Activated T-cell treated with anti-CD3 and anti-CD28 coated beads for 1 hour (primary cell): ENCODE measurements at places on chromosomes 5 and 9.

DNA sequence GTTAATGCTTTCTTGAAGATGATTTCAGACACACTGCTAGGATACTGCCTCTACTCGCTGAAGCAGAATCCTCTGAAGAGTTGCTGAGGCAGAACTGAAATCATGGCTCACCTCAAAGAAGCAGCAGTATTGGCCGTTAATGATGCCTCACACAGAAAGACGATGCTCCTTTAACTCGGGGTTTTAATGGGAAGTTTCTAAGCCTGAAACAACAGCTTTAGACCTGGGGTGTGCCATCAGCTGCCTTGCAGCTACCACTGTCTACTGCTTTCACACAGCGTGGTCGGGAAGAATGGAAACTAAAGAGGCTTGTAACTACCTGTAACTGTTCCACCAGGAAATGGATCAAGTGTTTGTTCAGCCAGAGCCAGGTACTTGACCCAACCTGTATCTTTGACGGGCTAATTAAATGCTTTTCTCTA, at the start of gene CTXN3:
Gene CTXN3 (plus strand): TSS at position 65 of the 422 bp plus-strand sequence. CDS start 8,440 bp downstream, outside the sequence.
- no peak for DNase-seq

DNA sequence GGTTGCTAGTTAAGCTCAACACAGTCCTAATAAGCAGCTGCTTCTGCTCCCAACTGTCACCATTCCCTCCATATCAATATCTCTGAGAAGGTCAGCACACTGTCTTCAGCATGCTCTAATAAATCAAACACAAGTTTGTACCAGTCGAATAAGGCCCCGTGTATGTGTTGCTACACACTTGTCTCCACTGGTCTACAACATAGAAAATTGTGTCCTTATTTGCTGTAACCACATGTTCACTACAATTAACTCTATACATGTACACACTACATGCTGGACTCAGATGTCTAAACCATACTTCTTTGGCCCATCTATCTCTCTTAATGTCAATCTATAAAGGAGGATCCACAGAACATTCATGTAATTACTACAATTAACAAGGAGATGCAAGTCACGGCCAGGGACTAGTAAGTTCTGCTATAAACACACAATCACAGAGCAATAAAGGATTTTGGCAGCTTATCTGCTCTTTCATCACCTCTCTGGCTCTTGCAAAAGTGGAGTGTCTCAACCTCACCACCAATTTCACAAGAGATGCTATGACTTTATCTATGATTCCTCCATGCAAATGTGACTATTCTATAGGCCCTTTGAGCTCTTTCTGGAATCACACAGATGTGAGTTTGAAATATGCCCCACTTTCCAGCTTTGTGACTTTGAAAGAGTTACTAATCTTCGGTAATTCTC, 143.9 kb downstream of the SEMA5A start:
- DNase-seq: no peak

DNA sequence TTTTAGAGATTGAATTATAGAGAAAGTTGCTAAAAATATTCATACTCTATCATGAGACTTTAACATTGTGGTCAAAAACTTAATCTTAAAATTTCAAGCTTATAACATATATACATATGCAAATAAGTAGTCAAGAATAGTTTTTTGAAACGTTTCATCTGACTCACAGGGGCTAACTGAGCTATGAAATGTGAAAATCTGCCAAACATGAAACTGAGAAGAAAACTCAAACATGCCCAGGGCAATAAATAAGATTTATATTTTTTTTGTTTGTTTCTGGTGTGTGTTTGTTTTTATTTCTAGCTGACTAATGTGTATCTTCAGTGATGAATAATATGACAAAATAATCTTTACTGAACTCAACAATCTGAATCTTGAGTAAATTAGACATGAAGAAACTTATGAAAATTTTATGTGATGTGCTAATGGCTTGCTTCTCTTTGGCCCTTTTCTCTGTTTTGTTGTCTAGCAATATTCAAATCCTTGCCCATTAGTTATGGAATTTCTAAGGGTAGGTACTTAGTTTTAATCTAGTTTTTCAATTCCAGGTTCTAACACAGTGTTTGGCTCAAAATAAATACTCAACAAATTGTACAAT, 99.9 kb downstream of the FAM174A start:
- DNase-seq: no peak

DNA sequence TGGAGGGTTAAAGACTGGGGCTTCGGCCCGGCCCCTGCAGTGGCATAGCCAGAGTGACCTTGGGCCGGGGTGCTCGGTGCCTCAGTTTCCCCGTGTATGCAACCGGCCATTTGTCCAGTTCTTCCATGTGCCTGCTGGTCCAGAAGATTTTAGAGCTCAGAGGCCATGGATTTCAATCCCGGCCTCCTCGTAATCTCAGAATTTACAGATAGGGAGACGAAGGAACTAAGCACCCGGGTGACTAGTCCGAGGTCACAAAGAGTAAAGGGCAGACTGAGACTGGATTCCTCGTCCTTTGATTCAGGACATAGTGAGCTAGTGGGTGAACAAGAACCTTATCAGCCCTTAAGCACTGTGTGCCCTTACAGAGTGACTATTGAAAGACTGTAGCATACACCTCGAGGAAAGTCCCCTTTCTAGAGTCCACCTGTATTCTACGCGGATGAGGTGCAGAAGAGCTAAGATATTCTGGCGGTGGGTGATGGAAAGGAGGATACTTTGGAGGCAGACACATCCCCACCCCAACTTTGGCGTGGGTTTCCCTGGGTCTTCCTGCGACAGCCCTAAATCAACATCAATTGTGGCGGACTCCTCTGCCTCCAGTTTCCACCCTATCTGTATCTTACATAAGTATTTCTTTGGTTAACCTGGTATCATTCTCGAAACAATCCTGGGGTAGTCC, 597 bp downstream of the SLC31A1 start:
- no peak for DNase-seq

- DNase-seq: no peak
These were observed 42.3 kb upstream of the MUSK start for GRCh38 chr9:110626101-110626829.

- DNase-seq: no peak
These were observed 120.1 kb downstream of the SNX18 start for GRCh38 chr5:54637654-54638053.

DNA sequence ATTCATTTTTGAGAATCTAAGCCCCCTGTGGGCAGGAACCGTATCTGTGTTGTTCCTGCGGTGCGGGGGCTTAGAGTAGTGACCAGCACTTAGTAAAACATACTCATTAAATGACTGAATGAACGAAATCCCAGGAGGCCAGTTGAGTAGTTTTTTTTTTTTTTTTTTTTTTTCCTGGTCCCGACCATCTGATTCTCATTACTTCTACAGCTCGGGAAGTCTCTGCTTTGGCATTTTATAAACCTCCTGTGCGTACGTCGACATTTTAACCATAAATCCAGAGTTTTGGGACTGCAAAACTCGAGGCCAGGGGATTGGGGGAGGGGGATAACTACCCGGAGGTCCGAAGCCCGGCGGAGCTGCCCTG, 31.5 kb upstream of the SPRY4 start:
- DNase-seq: no peak

- DNase-seq: no peak
These were observed 26.9 kb downstream of the FGD3 start for GRCh38 chr9:92974161-92974661.

- no peak for DNase-seq
These were observed 123.4 kb upstream of the APC start for GRCh38 chr5:112614285-112614684.

- no peak for DNase-seq
These were observed 661.8 kb upstream of the RGMB start for GRCh38 chr5:98111686-98112085.

DNA sequence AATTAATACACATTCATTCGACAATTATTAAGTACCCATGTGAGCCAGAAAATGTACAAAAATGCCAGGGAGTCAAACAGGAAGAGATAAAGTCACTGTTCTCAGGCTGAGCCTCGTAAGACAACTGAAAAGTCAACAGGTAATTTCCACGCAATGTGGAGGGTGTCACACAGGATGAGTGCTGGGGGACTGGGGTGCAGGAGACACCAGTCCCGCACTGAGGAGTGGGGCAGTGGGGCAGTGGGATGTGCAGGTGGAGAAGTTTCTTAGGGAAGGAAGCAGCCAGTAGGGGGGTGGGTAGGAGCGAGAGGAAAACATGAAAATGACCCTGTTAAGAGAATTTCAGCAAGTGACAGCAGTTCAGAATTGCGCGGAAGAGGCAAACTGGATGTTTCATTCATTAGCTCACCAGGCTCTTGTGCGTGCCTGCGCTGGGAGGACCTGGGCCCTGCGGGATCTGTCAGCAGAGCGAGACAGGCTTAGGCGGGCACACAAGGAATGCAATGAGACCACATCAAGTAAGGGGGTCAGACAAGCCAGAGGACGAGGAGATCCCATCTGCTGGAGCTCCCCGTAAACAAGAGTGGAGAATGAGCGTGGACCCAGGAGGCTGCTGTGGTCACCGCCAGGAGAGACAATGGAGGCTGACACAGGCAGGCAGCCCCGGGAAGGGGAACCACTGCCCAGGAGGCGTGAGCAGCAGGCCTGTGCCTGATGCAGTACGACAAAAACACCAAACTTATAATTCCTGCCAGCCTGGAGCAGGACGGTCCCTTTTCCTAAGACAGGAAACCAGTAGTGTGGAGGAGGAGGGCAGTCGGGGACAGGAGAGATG, 21.0 kb downstream of the CAMSAP1 start:
- DNase-seq: no peak

DNA sequence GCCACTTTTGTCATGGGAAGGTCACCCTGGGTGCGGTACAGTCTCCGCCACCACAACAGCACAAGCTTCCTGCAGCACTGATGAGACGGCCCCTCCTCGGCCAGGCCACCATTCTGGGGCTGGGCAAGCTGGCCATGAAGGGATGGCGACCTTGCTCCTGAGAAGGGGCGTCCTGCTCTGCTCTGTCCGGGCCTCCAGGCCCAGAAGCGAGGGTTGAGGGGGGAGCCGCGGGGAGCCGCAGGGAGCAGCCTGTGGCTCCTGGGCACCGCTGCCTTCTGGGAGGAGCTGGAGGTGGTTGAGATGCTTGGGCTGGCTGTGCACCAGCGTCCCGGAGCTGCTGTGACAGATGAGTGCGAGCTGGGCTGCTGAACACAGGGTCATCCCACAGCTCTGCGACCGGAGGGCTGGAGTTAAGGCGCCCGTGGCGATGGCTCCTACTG, 84.3 kb upstream of the RAPGEF1 start:
- no peak for DNase-seq

DNA sequence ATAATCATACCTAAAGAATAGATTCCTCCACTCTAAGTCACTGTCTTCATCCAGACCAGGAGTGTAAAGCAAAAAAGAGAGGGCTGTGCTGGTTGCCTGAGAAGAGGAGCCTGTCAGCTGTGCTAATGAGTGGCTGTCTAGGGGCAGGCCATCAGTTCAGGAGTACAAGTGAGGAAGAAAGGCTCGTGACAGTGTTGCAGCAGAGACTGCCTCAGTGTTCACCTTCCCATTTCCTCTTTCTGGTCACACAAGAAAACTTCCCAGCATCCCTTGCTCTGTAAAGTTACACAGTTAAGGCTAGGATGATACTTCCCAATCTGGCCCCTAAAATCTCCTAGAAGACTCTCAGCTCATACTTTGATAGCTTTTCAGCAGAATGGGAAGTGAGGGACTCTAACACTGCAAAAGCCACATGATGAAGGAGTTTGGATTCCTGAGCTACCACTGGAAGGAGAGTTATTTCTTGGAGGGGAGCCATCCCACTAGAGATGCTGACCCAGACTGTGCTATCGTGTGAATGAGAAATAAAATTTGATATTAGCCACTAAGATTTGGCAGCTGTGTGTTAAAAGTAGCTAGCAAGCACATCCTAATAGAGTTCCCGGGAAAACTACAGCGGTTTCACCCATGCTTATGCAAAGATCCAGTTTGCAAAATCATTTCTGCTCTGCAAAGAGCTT, 67.1 kb downstream of the ADAMTS12 start:
- no peak for DNase-seq

DNA sequence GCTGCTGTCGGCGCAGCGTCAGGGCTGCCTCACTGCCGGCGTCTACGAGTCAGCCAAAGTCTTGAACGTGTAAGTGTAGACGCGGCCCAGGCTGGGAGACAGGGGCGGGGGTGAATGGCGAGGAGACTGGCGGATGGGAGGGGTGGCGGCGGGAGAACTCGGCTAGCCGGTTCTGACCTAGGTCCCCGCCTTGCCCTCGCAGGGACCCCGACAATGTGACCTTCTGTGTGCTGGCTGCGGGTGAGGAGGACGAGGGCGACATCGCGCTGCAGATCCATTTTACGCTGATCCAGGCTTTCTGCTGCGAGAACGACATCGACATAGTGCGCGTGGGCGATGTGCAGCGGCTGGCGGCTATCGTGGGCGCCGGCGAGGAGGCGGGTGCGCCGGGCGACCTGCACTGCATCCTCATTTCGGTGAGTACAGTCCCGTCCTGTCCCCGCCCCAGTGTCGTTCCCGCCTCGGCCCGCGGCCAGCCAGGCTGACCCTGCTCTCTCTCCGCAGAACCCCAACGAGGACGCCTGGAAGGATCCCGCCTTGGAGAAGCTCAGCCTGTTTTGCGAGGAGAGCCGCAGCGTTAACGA, 745 bp downstream of the GADD45G start:
- peak; percentile 36 for DNase-seq

GRCh38 chr9:110316261-110317075, 21.2 kb downstream of the TXNDC8 start:
- DNase-seq: no peak

DNA sequence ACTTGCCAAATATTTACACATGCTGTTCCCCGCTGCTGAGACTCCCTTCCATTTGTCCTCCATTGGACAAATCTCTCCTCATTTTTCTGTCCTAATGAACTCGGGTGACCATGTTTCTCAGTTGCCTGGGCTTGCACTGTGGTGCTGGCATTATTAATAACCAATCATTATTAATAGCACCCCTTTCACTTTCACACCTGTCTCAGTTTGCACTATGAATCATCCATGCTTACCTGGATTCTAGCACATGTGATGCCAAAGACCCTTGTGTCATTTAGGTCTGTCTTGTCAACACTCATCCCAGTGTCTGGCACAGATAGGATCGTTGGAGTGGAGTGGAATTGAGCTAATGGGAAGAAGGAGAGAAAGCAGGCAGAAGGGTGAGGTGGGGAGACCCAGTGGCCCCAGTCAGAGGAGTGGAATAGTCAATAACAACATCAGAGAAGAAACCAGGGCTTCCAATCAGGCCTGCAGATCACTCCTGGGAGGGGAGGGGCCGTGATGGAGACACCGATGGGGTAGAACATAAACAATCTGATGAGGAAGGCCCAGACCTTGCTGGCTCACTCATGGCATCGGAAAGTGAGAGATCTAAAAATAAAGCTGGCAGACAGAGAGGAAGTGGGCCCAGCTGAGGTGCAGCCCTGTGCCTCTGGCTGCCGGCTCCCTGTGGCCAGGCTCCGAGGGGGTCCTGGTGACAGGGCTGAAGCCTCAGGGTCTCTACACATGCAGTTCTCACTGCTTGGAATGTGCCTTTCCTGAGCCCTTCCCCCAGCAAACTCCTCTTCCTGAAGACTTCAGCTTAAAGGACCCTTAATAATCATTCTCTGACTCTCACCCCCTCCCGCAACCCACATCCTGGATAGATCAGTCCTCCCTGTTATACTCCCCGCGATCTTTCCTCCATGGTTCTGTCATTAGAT, 33.5 kb upstream of the CRB2 start:
- peak; percentile 56 for DNase-seq

GRCh38 chr5:75668977-75669689, 48.1 kb downstream of the POC5 start:
- no peak for DNase-seq
